DND-41 (cell line): ENCODE measurements at places on chromosomes 2 and 18.

GRCh38 chr2:177264693-177265587 is at the start of gene NFE2L2:
Gene NFE2L2 (minus strand): TSS chr2:177264727. CDS start chr2:177264576, 151 bp downstream.
- peak; percentile 94 for DNase-seq

DNA sequence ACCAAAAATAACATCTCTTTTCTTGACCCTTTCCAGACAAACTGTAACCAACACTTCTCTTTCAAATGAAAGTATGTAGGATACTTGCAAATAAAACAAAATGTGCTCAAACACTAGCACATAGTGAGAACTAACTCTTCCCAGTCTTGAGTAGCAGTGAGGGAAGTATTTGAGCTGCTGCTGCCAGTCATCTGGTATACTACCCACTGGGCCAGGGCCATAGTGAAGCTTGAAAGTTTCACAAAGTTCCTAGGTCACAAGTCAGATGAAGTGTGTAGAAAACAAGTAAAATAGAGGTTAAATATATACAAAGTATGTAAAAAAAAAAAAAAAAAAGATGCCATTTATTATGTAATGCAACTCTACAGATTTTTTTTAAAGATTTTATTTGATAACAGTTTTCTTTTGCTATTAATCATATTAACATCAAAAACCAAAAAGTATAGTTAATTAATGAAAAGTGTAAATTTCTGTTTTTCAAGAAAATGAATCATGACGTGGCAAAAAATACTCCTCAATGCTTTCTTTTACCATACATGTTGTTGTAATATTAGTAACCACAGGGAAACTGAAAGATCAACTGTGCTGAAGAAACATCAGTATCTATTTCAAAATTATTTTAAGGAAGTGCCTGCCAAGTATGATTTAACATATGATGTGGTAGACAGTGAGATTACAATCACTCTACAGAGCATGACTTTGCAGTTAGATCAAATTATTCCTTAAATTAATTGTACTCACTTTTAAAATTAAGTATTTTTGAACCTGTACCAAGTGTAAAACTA is 21.6 kb upstream of the TRIB2 start:
- DNase-seq: no peak

GRCh38 chr2:225457482-225457881 is 58.0 kb downstream of the NYAP2 start:
- no peak for DNase-seq

DNA sequence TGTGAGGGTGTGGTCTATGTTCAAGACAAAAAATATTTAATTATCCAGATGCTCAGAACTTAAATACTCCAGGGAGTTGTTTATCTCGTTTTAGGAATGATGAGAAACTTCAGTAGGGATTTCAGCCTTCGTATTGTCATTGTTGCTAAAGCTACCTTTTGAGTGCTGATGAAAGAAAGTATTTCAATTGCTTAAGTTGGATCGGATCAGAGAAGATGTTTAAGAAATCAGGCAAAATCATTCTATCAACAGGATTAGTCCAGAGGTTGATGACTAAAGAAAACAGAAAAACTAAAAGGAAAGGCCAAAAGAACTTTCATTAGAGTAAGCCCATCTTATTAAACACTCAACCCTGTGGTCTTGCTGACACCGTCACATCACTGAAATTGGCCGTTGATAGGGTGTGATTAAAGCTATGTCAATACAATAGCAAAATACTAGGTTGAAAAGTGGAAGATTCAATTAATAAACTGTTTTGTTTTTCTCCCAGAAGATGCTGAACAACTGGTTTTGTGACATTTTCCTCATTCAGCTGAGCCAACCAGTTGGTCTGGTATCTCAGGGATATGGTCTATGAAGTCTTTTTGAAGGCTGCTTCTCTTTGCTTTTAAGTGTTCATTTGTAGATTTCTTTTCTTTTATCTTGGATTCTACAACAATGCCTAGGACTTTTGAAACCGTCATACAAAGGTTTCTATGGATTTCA is 551.7 kb downstream of the SLC4A3 start:
- no peak for DNase-seq

DNA sequence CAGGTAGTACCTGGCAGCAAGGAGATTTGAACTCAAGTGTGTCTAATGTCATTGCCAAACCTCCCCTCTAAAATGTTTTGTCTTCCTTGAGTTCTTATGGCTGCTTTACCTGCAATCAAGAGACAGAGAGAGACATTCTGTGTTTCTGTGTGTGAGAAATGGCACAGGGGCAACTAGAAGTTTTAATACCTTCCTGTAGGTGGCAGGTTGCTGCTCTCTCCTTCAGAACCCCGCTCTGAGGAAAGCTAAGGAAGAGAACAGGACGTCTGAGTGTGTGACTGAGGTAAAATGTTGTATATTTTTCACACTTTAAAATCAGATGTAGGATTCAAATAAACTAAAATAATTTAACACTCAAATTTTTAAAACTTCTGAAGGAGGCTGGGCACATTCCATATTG is 19.2 kb downstream of the DTNA start:
- DNase-seq: no peak

DNA sequence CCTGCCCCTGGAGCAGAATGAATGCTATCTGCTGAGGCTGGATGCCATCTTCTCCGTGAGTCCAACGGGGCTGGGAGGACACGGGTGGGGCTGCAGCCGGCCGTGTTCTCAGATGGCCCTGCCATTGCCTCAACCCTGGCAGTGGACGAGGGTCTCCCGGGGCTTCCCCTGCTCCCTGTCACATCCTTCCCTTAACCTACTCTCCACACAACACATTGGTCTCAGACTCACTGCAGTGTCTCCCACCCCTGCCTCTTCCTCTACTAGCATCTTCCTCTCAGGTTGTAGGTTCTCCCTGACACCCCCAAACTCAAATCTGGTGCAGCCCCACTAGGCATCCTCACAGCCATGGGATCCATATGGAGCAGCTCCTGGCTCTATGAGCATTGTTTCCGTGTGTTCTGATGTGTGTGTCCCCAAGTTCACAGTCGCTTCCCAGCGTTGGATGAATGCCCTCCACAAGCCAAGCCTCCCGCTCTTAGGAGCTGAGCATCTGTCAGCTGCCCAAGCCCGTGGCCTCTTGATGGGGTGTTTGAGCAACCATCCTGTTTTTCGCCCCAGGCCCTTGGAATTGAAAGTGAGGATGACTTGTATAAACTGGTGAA is 27.8 kb downstream of the OTOF start:
- DNase-seq: no peak

DNA sequence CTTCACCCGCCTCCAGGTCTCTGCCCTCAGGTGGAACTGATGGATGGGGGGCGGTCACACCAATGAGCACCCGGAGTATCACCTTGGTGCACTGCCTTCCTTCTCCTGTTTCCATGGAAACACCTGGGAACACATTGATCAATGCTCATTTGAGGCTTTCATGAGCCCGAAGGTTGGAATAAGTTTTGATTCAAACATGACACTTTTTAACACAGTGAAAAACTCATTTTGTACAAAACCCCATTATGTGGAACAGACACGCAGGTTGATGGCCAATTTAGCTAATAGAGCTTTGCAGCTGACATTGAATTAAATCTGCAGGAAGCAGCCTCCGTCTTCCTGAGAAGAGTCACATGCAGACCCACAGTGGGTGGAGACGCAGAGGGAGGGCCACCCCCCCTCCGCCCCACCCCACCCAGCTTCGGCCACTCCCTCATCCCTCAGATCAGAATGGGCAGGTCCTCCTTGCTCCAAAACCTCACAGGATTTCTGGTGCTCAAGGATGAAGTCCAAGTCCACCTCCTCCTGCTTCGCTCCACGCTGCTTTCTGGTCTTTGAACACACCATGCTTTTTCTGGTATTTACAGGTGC is 96.0 kb upstream of the MYCN start:
- no peak for DNase-seq

DNA sequence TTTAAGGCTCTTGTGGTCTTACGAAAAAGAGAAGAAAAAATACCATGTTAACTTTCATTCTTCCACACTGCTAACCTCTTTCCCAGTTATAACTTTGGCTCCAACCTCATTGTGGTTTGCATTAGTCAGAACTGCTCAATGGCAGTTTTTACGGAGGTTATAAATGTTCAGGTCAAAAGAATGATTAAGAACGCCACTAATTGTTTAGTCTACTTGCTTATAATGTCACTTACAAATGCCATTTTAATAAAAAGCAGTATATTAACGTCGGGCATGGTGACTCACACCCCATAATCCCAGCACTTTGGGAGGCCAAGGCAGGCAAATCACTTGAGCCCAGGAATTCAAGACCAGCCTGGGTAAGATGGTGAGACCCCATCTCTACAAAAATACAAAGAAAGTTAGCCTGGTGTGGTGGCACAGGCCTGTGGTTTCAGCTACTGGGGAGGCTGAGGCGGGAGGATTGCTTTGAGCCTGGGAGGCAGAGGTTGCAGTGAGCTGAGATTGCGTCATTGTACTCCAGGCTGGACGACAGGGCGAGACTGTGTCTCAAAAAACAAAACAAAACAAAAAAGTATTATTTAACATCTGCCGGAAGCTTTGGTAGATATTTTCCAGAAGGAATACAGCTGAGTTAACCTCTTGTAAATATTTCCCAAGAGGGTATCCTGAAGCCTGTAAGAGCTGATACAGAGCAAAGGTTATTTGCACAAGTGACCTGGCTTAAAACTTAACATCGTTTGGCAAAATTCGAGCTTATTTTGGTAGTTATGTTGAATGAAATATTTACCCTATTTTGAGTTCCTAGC is 5.1 kb downstream of the AGPS start:
- no peak for DNase-seq

DNA sequence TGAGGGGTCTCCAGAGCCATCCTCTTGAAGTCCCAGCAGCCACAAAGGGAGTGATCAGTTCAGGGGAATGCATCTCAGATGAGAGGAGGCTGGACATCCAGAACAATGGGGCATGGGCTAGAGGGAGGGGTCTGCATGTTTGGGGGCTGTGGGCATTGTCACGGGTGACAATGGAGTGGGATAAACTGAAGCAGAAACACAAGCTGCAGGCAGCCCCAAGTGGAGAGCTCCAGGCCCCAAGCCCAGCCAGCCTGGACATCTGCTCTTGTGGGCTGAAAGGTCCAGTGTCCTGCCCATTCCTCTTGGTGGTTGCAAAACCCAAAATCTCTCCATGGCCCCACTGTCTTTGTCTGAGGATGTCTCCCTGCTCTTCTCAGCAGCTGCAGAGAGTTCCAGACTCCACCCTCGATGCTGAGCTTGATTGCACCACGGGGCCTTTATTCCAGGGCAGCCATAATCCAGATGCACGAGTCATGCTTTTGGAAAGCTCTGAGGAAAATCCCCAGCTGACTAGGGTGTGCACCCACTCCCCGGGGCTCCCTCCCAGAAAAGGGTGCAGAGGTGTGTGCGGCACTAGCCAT is 149.4 kb downstream of the TNS1 start:
- no peak for DNase-seq

- peak; percentile 33 for DNase-seq
These were observed 4.3 kb downstream of the IGFBP5 start for GRCh38 chr2:216690853-216691741.

- no peak for DNase-seq
These were observed 91.9 kb upstream of the KCNE4 start for GRCh38 chr2:222960126-222960525.

GRCh38 chr2:11720752-11721151 is 25.7 kb upstream of the LPIN1 start:
- no peak for DNase-seq

DNA sequence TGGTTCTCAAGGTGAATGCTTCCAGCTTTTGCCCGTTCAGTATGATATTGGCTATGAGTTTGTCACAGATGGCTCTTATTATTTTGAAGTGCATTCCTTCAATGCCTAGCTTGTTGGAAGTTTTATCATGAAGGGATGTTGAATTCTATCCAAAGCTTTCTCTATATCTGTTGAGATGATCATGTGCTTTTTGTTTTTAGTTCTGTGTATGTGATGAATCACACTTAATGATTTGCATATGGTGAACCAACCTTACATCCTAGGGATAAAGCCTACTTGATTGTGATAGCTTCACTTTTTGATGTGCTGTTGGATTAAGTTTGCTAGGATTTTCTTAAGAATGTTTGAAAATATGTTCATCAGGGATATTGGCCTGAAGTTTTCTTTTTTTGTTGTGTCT is 112.1 kb downstream of the MBD2 start:
- DNase-seq: no peak
